ENCODE measurements at places on chromosomes 12 and 14. TPM values are rescaled to one million over a fixed set of nuclear protein-coding genes. Genes with fewer than 3 reads are reported as not detected.

REP15 gene
- total RNA-seq = 0.49 TPM

RNASE7 gene
- not detected for total RNA-seq

CIDEB gene
- total RNA-seq = 0.14 TPM

TMED8 gene
- 6.7 TPM for total RNA-seq

BCAT1 gene
- total RNA-seq = 13.3 TPM

ACRBP gene
- total RNA-seq = 0.21 TPM

IL26 gene
- not detected for total RNA-seq

REM2 gene
- total RNA-seq = 0.29 TPM

STON2 gene
- total RNA-seq = 0.66 TPM

TSPAN8 gene
- total RNA-seq = not detected

SLC2A3 gene
- 5.7 TPM for total RNA-seq

KCNJ8 gene
- 0.26 TPM for total RNA-seq

LTB4R gene
- 8.6 TPM for total RNA-seq

C12orf60 gene
- total RNA-seq = 1.8 TPM

ZBTB1 gene
- total RNA-seq = 26.0 TPM

LRFN5 gene
- not detected for total RNA-seq

SLC6A15 gene
- total RNA-seq = 3.5 TPM

KRT6C gene
- total RNA-seq = not detected

SLC10A1 gene
- not detected for total RNA-seq

CLEC4E gene
- total RNA-seq = 0.38 TPM

ALKBH2 gene
- total RNA-seq = 47.8 TPM

C3AR1 gene
- total RNA-seq = not detected

PIK3C2G gene
- not detected for total RNA-seq

PAX9 gene
- 2.7 TPM for total RNA-seq

ART4 gene
- not detected for total RNA-seq

ARHGAP5 gene
- 61.7 TPM for total RNA-seq

LRTM2 gene
- not detected for total RNA-seq

FAM90A1 gene
- total RNA-seq = 0.14 TPM

AQP5 gene
- not detected for total RNA-seq

CDH24 gene
- 3.4 TPM for total RNA-seq

GLI1 gene
- total RNA-seq = 13.8 TPM

ANO2 gene
- total RNA-seq = not detected

NCAPD2 gene
- total RNA-seq = 79.8 TPM

KRT72 gene
- total RNA-seq = not detected

POP5 gene
- 51.4 TPM for total RNA-seq

C14orf180 gene
- total RNA-seq = not detected

TAS2R8 gene
- not detected for total RNA-seq

TSPAN11 gene
- 0.03 TPM for total RNA-seq

ZNF891 gene
- 0.55 TPM for total RNA-seq

LGMN gene
- total RNA-seq = 58.4 TPM

RNFT2 gene
- 1.9 TPM for total RNA-seq

CD27 gene
- not detected for total RNA-seq

MYF5 gene
- not detected for total RNA-seq

FOXN4 gene
- 0.05 TPM for total RNA-seq
